Activated CD4-positive, alpha-beta T cell treated with anti-CD3 and anti-CD28 coated beads for 36 hours (primary cell): ENCODE measurements at places on chromosomes 4 and X. TPM values are rescaled to one million over a fixed set of nuclear protein-coding genes. Genes with fewer than 3 reads are reported as not detected.

DNA sequence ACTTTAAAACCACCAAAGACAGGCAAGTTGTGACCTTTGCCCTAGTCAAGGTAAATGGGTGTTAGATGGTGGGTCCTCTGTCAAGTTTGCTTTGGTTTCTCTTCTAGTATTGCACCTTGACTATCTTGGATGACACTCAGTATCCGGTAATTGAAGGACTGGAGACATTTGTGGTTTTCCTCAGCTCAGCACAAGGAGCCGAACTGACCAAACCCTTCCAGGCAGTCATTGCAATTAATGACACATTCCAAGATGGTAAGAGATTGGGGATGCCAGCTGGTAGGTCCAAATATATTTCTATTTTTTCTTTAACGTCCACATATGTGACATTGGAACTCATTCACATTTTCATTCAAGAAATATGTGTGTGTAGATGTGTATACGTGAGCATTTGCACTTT, 69.3 kb upstream of the ANXA3 start:
- DNase-seq, result no peak

GRCh38 chr4:55980725-55981124, 32.0 kb downstream of the CEP135 start:
- DNase-seq, result no peak

DNA sequence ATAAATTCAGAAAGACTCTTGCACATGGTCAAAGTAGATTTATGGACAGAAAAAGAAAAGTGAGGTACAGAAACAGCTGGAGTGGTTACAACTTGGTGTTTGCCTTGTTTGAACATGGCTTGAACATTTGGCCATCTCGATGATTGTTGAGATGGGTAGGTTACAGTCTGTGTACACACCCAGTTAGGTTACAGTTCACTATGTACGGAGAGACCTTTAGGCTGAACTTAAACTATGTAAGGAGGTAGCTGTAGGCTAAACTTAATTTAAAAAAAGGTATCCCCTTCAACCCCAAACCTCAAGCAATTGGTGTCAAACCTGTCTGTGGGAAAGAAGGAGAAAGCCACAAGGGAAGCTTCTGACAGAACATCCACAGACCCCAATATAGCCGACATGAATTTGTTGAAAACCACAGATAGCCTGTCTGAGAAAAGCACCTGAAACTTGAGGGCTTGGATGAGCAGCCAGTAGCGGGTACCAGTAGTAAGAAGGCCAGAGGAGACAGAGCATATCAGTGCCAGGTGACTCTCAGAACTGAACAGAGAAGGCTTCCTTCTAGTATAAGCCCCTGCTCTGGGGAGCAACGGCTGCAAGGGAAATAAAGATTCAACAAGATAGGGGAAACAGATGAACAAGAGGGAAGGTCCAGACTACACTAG, 247.9 kb upstream of the GALNTL6 start:
- no peak for DNase-seq

DMRTC1 gene
- total RNA-seq, result not detected

MTTP gene
- total RNA-seq, result 0.25 TPM

MAGEB2 gene
- total RNA-seq, result not detected

ADGRG2 gene
- not detected for total RNA-seq

GRCh38 chr4:39446842-39447573, 11.7 kb downstream of the RPL9 start:
- DNase-seq, result peak; percentile 76

DAPP1 gene
- total RNA-seq, result 25.9 TPM

LDB2 gene
- 0.14 TPM for total RNA-seq

DGAT2L6 gene
- total RNA-seq, result not detected
